ENCODE measurements at places on chromosomes 4 and X.

DNA sequence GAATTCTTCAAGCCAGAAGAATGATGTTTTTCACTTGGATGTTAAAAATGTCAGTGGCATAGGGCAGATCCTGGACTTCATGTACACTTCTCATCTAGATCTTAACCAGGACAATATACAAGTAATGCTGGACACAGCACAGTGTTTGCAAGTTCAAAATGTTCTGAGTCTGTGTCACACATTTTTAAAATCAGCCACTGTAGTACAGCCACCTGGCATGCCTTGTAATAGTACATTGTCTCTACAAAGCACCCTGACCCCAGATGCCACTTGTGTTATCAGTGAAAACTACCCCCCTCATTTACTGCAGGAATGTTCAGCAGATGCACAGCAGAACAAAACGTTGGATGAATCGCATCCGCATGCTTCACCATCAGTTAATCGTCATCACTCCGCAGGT lies 11.9 kb downstream of the ZBTB49 start:
- no peak for DNase-seq

GRCh38 chrX:137058339-137059127 lies 24.7 kb upstream of the GPR101 start:
- no peak for DNase-seq

DNA sequence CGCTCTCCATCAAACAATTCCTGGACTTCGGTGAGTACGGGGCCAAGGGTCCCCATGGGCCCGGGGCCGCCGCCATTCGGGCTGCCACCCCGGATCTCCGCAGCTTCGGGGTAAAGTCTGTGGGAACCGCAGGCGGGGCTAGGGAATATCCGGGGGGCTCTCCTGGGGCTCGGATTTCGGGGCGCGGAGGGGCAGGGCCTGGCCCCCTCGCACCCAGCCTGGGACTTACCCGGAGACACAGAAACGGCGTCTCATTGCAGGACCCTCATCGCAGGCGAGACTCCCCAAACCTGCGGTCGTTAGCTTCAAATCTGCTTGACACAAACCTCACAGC lies 413 bp downstream of the PDK3 start:
- DNase-seq = no peak

- no peak for DNase-seq
These were observed 8.5 kb upstream of the GUCY1A1 start for GRCh38 chr4:155657985-155658680.

DNA sequence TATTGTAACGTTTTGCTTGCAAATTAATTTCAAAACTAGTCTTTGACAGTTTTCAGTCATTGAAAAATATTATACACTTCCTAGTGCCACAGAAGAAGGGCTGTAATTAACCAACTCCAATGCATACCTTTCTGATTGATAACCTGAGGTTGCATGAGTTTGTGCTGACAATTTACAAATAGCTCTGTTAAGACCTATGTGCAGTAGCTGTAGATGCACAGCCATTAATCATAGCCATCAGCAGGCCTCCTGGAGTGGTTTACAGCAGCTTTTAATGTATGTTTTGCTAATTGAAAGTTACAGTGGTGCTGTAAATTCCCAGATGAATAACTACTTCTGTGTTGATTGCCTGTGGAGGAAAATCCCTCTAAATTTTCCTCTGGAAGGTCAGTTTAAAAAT lies 758.1 kb downstream of the SH3BGRL start:
- no peak for DNase-seq
